Heart right ventricle (tissue), 16 donors: ENCODE measurements at places on chromosomes 12 and 14.
A peak's percentile ranks its signal among the peaks of the same experiment; 100 is the strongest.

GRCh38 chr12:30974746-30975500, 48.4 kb downstream of the TSPAN11 start:
- DNase-seq, result no peak

DNA sequence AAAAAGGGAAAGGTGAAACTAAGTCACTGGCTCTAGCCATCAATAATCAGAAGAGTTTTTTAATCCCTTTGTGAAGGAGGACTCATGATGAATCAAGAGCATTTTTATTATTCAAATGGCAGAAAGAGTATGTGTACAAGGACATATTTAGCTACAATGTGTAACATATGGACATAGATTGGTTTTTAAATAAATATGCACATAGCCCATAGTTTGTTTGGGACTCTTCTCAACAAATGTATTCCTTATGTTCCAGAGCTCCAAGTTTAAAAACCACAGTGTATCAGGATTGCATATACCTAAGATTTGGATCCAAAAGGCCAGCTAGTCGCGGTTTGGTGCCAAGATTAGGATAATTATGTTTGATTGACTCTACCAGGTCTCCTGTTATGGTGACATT, 104.2 kb downstream of the C12orf50 start:
- no peak for DNase-seq

- no peak for DNase-seq
Observed at GRCh38 chr12:115312901-115313300, 628.9 kb upstream of the TBX3 start.

DNA sequence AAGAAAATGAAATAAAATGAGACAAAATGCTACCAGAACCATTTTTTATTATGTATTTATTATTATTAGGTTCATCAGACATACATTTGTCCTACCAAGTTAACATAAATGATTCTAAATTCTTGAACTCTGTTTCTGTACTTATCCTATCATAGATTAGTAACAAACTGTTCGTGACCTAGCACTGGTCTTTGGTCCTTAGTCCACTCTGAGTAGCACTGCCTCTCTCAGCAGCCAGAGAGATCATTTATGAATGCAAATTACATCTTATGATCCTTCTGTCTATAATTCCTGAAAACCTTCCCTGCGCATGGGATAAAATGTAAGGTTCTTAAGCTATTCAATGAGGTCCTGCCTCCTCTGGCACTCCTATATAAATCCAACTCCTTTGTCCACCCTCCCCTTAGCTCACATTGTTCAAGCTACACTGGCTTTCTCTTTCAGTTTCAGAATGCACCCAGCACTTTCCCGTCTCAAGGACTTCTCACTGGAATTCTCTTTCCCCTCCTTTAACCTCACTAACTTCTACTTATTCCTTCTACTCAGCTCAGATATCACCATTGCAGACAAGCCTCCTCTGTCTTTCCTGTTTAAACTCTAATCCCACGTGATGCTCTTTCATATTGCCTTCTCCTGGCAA, 17.1 kb downstream of the PDZRN4 start:
- no peak for DNase-seq

GRCh38 chr14:45039390-45039789, 44.5 kb upstream of the PRPF39 start:
- no peak for DNase-seq

DNA sequence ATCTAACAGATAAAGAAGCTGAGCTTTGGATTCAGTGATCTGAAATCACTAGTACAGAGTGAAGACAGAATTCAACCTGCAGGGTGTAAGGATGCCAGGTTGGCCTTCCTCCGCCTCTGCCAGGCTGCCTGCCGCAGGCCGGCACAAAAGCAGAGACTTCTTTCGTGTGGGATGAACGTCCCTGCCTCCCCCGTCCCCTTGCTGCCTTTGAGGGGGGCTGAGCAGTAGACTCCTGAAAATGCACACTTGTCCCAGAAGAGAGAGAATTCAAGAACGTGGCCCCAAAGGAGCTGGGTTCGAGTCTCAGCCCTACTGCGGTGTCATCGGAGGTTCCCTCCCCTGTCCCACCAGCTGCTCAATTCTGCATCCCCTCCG, 154.3 kb downstream of the BCL11B start:
- DNase-seq, result no peak

GRCh38 chr12:92673756-92674155, 29.0 kb upstream of the PLEKHG7 start:
- DNase-seq, result no peak

DNA sequence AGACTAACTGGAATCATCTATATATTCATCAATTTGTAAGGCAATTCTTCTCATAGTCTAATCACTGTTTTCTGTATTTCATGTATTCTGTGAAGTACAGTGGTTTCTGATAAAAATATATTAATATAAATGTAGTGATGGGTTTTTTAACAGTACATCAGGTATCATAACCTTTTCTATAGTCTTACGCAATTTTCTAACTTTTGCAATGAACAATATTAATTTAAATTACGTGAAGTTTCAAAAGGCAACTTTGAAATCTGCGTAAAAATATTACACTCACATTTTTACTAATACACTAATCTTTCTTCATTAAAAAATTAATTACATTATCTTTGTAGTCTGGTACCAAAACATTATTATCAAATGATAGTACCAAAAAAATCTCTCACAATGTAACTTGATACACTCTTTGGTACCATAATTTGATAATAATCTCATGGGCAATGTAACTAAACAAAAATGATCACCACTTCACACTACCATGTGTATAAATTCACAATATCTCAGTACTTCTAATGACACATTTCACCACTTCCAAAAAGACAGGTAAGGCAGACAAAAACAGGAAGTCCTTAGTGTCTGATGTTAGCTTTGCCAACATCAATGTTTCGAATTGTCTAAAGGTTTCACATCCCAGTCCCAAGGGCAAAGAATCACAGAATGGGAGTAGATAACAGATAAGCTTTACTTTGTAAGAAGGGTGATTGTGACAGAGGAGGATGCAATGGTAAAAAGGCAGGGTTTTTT, 8.7 kb downstream of the DNAI7 start:
- no peak for DNase-seq

GRCh38 chr14:103700753-103701490, 14.3 kb downstream of the XRCC3 start:
- DNase-seq, result peak; percentile 10

GRCh38 chr12:53805791-53806190, 54.0 kb upstream of the CISTR start:
- DNase-seq, result no peak

DNA sequence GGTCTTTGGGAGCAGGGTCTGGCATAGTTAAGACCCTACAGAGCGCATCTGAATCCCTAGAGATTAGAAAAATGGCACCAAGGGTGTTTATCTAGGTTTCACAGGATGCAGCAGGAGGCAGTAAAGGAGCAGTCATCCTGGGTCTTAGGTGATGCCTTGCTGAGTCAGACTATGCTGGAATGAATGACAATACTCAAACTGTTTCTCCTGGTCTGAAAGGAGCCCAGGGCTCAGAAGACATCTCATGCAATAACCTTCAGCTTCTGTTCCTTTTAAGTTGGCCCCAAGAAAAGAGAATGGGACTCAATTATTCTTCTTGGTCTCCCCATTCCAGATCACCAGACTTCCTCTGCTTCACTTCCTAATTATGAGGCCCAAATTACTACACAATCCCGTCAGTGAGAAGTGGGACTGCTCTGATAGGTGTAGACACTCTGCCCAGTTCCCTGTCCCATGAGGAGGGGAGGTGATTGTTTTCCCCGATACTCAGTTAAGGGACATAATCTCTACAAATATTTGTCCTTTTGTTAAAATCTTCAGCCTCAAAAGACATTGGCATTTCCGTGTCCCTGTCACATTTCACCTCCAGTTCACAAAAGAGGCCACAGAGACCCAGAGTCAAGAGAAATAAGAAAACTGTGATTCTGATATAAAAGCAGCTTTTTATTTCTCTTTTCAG, 14.8 kb upstream of the APOF start:
- no peak for DNase-seq

- DNase-seq, result no peak
Observed at GRCh38 chr14:24075485-24076301, 4.3 kb downstream of the CPNE6 start.

GRCh38 chr14:74695406-74695805, 17.5 kb downstream of the AREL1 start:
- no peak for DNase-seq

DNA sequence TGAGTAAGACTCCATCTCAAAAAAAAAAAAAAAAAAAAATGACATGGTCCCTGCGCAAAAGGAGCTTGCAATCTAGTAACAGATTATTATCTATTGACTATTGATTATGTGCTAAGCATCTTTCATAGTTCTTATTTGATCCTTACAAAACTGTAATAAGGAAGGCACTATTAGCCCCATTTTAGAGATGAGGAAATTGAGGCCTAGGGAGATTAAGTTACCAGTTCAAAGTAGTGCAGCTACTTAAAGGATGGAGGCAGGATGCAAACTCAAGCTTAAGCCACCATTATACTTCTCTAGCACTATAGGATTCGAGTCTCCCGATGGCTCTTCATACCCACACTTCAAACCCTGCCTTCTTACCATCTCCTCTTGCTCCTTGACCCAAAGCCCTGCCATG, 31.3 kb downstream of the PLXNC1 start:
- no peak for DNase-seq

DNA sequence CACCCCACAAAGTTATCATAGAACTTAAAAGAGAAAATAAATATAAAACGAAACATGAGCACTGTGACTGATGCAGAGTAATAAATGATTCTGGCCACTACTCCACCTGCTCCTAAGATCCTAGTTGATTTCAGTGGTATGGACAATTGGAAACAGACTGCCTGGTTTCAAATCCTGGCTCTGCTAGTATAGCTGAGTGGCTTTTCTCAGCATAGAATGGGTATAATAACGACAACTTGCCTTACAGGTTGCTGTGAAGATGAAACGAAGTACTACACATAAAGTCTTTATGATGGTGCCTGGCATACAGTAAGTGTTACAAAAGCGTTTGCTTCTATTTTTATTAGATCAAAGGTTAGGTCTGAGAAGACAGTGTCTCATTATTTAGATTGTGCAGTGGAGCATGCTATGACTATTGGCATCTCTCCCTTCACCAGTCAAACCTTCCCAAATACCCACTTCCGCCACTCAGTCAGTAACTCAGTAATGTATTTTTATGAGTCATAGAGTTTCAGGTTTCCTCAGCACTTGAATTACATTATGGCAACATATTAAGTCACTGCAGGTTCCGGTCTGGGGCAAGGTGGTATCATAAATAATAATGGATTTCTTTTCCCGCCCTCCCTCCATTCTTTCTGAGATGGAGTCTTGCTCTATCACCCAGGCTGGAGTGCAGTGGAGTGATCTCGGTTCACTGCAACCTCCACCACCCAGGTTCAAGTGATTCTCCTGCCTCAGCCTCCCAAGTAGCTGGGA, 29.7 kb upstream of the NR2C1 start:
- no peak for DNase-seq

- DNase-seq, result no peak
Observed at GRCh38 chr14:67679006-67679405, 4.6 kb upstream of the VTI1B start.

DNA sequence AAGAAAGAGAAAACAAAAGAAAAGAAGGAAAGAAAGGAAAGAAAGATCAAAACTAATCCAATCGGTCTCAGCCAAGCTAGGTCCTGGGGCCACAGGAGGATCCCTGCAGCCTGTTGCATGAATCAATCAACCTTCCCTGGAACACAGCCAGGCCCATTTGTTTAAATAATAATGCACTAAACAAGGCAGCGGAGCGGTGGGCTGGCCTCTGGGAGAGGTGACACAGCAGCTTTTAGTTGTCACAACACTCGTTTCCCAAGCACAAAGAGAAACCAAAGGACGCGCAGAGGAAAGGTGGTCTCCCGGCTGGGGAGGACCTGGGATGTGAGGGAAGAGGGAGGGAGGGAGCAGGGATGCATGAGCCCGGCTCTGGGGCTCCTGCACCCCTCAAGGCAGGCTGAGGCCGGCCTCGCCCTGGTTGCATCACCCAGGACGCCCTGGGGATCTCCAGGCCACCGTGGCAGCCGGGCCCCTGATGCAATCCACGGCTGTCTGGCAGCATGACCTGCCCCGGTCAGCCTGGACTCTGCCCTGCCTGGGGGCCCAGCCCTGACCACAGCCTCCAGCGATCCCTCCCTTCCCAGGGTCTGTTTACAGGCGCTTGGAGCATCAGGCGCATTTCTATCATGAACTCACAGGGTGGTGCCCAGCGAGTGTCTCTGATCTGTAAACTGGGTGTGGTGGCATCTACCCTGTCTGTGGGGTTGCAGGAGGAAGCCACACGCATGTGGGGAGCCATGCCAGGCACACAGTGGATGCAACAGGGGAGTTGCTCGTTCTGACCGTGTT, 32.5 kb downstream of the MMP17 start:
- DNase-seq, result peak; percentile 49

DNA sequence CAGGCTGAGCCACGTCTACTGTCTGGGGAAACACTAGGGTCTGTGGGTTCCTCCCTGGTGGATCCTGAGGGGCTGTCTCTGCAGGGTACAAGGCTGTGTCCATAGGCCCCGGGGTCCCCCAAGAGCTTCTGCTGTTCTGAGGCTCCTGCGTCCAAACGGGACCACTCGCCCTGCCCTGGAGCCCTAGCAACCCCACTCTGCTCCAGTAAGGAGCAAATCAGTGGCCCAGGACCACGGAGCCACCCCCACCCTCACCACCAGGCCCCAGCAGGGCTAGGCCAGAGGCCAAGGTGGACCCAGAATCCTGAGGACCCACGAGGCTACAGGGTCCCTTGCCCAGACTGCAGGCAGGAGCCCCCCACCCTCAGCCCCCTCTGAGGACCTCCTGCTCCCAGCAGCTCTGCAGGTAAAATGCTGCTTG, 75.1 kb upstream of the GALNT9 start:
- DNase-seq, result peak; percentile 7

DNA sequence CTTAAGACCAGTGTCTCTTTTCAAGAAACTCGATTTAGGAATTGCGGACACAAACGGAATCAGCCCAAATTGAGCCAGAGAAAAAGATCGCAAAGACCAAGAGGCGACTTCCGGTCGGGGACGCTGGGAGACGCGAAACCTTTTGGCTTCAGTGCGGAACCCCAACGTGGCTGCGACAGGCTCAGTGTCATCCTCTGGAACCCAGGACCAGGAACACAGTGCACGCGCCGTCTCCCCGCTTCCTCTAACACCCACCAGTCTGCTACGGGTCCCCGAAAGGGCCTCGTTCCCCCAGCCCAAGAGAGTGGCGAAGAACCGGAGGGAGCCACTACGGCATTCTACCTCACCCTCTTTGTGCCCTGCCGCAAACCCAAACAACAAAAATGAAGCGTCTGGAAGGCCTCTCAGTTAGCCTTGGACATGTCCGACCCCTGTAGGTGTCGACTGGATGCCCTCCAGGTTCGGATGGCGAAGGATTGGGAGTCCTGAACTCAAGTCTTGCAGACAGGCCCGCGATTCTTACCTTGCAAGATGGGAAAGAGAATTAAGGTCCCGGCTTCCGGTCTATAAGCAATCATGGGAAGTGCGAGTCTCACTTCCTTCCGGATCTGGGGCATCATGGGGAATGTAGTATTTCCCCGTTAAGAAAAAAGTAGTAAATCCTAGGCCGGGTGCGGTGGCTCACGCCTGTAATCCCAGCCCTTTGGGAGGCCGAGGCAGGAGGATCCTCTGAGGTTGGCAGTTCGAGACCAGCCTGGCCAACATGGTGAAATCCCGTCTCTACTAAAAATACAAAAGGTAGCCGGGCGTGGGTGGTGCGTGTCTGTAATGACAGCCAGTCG, at the start of gene RPL6:
TSS of gene RPL6 (minus strand) at position 542 of the 842 bp plus-strand sequence. CDS start 949 bp downstream, outside the sequence.
- peak; percentile 56 for DNase-seq

GRCh38 chr12:91507754-91508153, 325.1 kb upstream of the DCN start:
- DNase-seq, result no peak

- DNase-seq, result no peak
Observed at GRCh38 chr12:70309348-70309747, 56.7 kb upstream of the KCNMB4 start.
